ENCODE measurements at places on chromosomes 7 and 10.
A peak's percentile ranks its signal among the peaks of the same experiment; 100 is the strongest.

DNA sequence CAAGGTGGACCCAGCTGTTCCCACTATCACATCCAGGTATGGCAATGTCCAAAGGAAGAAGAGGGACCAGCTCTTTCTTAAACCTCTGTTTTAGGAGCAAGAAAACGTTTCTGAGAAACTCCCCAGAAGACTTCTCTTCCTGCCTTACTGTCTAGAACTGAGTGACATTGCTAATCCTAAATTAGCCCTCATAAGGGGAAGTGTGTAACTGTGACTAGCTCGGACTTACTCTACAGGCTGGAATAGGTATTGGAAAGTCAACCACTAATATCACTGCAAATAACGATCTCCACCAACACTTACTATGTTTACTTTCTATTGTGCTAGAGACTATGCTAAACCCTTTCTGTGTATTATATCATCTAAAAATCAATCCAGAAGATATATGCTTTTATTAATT, 49.9 kb upstream of the RELN start:
- DNase-seq: no peak

GRCh38 chr10:6269953-6270867, 67.5 kb downstream of the PFKFB3 start:
- DNase-seq: no peak

DNA sequence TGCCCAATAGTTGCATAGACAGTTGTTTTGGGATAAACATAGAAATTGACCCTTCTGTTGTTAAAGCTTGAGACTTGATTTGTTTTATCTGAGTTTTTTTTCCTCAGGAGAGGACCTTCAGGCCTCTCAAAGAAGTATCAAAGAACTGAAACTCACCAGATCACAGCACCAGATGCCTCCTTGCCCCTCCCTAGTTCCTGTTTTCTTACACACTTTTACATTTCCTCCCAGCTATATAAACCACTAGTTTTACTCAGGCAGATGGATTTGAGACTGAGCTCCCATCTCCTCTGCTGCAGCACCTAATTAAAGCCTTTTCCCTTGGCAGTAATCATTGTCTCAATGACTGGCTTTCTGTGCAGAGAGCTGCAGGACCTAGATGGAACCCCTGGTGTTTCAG, 150.6 kb upstream of the NRG3 start:
- DNase-seq: no peak

GRCh38 chr10:6361869-6362268, 159.1 kb downstream of the PFKFB3 start:
- DNase-seq: no peak

DNA sequence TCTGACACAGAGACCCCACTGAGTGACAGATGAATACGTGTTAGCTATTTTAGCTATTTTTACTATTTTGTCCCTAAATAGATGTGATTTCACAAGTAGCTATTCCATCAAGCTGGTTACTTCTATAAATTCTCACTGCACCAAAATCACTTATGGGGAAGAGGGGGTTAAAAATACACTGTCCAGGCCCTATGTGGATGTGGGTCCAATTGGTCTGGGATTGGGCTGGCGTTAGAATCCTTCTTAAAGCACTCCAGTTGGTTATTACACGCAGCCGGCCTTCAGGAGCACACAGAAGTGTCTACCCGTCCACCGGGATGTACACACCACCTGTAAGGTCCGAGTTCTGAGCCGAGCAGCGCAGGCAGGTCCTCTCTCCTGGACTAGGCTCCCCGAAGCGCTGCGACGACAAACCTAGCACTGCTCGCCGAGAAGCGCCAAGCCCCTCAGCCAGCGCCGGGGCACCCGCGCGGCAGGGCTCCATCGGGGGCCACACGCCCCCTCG, 222.3 kb upstream of the MKLN1 start:
- no peak for DNase-seq

GRCh38 chr7:156024201-156024600, 211.9 kb upstream of the SHH start:
- DNase-seq: no peak

- peak; percentile 95 for DNase-seq
These were observed 272.3 kb downstream of the TRIL start for GRCh38 chr7:28685644-28686417.

DNA sequence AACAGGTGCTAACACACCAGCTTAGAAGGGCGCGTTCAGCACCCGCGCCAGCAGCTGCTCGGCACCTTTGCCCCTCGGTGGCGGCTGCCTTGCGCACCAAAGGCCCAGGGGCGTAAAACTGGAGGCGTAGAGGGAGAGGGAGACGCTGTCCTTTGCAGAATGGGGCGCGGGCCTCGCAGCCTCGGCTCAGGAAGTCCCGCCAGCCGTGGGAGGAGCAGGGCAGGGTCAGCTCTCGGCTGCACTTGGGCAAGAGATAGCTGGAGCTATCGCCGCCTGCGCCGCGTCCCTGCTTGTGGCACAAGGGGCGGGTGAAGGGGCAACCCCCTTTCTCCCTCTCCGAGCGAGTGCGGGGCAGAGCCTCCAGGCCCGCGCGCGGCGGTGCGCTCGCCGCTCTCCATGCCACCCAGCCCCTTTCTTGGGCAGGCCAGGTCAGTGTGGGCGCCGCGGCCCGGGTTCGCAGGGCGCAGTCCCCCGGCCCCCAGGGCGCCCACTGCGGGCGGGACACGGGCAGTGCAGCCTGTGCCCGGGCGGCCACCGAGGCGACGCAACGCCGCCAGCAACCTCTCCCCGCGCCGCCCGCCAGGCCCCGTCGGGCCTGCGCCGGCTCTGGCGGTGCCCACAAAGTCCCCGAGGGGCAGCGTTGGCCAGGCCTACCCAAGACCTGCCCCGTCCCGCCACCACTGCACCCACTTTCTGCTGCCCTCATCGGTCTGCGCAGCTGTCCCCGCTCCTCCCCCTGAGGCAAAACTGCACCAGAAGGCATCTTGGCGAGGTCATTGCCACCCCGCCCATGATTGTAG, 4.1 kb downstream of the NEUROD6 start:
- DNase-seq: peak; percentile 21

DNA sequence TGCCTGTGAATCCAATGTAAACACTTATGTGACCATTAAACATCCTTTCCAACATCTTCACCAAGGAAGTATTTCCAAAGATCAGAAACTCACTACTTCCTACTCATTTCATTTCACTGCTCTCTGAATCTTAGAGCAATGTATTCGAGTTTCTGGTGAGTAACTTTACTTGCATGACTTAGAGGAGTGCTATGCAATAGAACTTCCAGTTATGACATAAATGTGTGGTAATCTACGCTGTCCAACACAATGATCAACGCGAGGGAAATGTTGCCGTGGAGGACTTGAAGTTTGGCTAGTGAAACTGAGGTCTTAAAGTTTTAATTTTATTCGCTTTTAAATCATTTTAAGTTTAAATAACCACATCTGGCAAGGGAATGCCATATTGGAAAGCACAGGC, 1326.3 kb downstream of the XPNPEP1 start:
- DNase-seq: no peak

GRCh38 chr10:124708246-124708779, 35.9 kb downstream of the FAM53B start:
- no peak for DNase-seq

DNA sequence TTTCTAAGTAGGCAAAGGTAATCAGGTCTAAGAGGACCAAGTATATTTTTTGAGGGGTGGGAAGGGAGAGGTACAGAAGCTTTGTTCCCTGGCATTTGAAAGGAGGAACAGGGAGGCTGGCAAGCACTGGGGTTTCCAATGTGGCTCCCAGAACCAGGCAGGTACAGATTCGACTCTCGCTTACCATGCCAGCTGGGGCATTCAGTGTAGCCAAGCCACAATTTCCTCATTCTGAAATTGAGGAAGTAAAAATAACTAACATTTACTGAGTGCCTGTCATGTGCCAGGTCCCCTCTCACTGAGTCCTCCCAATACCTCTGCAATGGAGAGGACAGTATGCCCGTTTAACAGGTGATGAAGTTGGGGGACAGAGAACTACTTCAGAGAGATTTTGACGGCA, 45.9 kb upstream of the BET1 start:
- DNase-seq: no peak

DNA sequence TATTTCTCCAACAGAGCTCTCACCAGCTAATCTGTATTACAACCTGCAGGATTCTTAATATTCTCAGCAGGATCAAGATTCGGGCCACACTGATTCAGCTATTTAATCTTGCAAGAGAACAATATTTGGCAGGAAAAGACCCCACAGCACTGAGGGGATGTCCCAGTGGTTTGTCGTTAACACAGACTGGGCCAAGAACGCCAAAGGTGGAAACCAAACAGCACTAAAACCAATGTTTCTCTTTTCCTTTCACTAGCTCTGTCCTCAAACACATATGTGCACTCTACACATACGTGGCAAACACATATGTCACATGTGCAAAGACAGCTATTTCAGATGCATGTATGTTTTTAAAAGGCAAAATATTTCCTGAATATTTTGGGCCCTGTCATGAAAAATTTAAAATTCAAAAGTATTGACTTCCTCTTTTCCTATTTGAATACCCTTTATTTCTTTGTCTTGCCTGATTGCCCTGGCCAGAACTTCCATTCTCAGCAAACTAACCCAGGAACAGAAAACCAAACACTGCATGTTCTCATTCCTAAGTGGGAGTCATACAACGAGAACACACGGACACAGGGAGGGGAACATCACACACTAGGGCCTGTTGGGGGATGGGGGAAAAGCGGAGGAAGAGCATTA, 51.7 kb upstream of the NEBL start:
- no peak for DNase-seq

- peak; percentile 95 for DNase-seq
These were observed at the start of gene IMMP2L for GRCh38 chr7:111561904-111562732. Gene IMMP2L (minus strand): TSS chr7:111562492.

DNA sequence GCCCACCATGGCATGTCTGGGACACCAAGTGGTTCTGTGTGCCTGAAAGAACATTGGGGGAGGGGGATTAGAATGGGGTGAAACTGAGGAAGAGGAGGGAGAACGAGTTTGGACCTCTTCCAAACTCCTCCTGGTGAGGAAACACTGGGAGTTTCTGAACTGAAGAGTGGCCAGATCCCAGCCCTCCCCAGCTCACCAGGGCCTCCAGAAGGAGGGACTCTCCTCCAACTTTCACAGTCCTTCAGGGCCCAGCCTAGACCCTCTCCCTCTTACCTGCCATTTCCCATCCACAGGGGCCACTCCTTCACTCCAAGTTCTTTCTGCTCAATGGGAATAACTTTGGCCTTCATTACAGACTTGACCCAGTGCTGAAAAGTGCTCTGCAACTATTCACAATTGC, 132.0 kb upstream of the FOXK1 start:
- DNase-seq: no peak

- DNase-seq: no peak
These were observed 278.7 kb upstream of the SHH start for GRCh38 chr7:156090988-156091387.

DNA sequence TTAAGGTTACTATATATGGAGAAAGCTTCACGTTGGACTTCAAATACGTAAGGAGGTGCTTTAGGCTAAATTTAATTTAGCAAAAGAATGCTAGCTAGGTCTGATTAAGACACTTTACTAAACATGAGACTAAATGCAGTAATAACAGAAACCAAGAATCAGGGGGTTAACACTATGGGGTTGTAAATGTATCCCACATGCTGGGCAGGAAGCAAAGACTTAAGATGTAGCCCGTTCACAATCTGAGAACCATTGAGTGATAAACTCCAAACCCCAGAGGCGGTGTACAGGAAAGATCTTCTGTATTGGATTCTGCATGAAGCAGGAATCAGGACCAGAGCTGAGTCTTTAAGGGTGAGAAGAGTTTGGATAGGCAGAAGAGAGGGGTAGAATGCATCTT, 60.4 kb downstream of the FZD1 start:
- no peak for DNase-seq

GRCh38 chr10:24442234-24442633, 233.3 kb downstream of the KIAA1217 start:
- no peak for DNase-seq

GRCh38 chr7:155743177-155743576, 69.1 kb downstream of the SHH start:
- DNase-seq: no peak

GRCh38 chr7:325051-325798, 35.3 kb downstream of the FOXL3 start:
- no peak for DNase-seq

DNA sequence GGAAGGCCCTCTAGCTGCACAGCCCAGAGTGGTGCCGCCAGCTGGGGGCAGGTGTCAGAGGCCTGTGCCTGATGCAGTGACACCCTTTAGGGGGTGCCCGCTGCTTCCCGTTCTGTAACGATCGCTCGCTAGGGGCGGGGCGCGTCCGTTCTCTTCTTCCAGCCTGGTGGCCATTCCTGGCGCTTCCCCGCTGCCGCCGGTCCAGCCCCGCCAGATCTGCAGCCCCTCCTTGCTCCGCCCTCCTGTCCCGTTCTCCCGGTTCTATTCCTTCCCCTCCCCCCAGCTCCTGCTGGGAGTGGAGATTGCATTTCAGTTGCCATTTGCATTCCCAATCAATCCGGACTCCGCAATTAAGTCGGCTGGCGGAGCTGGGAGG, 39.2 kb downstream of the AGAP3 start:
- peak; percentile 50 for DNase-seq

DNA sequence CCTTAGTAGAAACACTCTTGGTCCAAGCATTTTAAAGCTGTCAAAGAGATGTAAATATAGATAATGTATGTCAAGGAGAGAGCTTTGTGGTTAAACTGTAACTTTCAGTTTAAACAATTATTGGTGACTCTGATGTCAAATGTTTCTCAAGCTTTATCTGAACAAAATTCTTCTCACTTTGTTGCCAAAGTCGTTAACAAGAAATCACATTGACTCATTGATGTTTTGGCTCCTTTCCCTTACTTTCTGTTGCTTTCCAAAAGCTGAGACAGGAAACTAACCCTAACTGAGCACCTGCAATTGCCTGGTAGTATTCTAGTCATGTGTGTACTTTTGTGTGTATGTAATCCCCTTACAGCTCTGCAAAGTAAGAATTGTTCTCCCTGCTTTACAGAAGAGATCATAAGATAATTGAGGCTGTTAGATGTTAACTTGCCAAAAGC, 108.5 kb downstream of the CFTR start:
- peak; percentile 18 for DNase-seq

DNA sequence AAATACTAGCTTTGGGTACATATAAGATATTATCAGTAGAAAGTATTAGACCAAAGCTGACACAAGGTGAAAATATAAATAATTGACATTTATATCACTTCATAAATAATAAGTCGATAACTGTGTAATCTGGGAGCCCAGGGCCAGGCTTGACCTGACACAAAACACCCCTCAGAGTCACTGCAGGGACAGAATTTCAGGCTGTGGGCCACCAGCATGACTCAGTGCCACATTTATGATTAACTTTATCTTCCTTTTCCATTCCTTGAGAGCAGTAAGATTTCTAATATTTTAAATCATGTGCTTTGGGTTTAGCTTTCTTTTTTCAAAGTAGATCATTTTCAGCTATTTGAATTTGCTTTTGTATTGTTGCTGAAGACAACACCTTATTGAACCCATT, 102.9 kb upstream of the NFE2L3 start:
- DNase-seq: no peak

GRCh38 chr7:20276705-20277472, 53.8 kb upstream of the ITGB8 start:
- no peak for DNase-seq

- DNase-seq: no peak
These were observed 262.2 kb downstream of the ADARB2 start for GRCh38 chr10:1475098-1475591.
